ENCODE measurements at places on chromosomes 7 and 10.

- DNase-seq, result no peak
Measured at GRCh38 chr7:47685712-47686376, 103.9 kb upstream of the TNS3 start.

GRCh38 chr10:26386781-26387180 lies 51.4 kb upstream of the APBB1IP start:
- DNase-seq, result no peak

GRCh38 chr7:81688622-81689411 lies 81.0 kb downstream of the HGF start:
- DNase-seq, result no peak

DNA sequence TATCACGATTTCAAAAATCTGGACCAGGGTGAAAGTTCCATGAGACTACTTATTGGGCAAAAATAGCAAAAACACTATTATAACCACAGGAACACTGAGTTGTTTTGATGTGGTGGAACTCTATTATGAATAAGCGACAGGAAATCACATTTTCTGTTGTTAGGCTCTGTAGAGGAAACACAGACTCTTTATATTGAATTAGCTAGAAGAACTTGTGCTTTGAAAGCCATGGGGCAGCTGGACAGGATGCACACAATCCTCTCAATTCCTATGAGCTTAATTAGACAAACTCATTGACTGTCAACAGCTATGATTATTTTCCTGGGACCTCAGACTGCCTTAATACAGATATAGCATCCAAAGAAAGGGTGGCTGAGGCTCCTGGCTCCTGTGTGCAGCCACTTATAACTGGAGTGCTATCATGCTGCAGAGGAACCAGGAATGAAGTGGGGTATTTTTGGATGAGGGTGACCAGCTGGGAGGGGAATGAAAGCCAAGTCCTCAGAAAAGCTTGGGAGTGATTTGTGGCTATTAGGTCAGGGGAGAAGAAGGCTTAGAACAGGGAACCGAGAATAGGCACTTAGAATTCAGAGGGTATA lies 657.3 kb downstream of the TYW1 start:
- DNase-seq, result no peak

GRCh38 chr7:99469381-99470065 lies 3.2 kb upstream of the ZNF789 start:
- no peak for DNase-seq

GRCh38 chr10:92064506-92064905 lies 140.9 kb downstream of the BTAF1 start:
- DNase-seq, result no peak

DNA sequence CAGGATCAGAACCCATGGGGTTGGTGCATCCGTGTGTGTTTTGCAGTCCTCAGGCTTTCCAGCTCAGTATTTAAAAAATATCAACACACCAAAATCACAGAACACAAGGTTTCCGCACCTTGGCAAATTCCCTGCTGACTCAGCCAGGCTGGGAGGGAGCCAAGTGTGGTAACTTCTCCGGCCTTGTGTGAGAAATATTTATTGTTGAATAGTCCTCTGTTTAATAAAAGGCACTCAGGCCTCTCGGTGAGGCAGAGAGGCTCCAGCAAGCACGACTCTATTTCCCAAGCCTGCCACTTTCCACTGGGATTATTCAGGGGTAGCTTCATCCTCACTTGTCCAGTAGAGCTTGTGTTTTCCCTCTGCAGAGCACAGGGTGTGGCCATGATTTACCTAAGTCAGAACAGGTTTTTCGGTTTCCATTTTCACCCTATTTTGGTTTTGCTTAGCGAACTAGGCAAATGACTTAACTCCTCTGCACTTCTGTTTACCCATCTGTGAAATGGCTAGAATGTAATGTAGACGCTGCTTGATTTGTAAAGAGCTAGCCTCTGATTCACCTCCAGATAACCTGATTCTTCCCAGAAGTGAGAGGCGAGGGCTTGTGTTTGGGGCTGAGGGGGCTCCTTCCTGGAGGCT lies 13.0 kb upstream of the CHST15 start:
- DNase-seq, result no peak

DNA sequence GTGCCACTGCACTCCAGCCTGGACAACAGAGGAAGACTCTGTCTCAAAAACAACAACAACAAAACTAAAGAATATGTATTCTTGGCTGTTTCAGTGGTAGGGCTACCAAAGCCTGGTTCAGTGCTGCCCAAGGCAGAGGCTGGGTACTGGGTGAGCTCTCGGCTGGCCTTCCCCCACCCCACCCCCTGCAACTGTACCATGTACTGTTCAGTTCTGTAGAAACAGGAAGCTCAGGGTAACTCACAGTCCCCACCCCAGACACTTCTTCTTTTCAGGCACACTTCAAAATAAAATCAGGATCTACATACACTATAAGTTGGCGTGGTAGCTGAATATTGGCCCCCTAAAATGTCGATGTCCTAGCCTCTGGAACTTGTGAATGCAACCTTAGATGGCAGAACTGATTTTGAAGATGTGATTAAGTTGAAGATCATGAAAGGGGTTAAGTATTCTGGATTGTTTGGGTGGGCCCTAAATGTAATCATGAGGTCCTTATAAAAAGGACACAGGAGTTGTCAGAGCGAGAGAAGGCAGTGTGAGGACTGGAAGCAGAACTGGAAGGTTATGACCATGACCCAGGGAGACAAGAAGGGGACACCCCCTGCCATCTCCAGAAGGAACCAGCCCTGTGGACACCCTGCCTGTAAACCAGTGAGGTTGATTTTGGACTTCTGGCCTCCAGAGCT lies 31.2 kb downstream of the TBXAS1 start:
- no peak for DNase-seq

DNA sequence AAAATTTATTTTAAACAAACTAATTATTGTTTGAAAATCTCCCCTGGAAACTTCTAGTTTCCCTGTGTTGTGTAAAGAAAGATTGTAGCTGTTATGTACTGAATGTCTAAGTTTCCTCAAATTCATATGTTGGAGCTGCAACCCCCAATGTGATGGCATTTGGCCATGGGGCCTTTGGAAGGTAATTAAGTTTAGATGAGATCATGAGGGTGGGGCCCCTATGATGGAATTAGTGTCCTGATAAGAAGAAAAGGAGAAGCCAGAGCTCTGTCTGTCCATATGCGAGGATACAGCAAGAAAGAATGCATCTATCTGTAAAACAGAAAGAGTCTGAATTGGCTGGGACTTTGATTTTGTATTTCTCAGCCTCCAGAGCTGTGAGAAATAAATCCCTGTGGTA lies 179.5 kb downstream of the STK31 start:
- DNase-seq, result no peak

DNA sequence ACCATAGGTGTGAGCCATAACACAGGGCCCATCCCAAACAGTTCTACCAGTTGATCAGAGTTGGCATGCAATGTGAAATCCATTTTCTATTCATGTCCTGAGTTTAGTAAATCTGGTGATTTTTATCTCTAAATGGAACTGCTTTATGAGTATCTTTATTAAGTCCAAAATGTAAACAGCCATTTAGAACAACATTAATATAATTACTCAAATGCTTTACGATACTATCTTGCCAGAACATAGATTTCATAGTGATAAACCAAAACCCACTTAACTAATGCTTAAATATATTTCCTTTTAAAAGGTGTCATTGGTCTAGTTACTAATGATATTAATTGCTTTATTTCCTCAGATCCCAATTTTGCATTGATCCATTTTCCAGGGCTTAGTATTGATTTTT lies 80.7 kb downstream of the PLCE1 start:
- DNase-seq, result no peak

- DNase-seq, result no peak
Measured at GRCh38 chr10:76435157-76435556, 1003.7 kb downstream of the LRMDA start.

DNA sequence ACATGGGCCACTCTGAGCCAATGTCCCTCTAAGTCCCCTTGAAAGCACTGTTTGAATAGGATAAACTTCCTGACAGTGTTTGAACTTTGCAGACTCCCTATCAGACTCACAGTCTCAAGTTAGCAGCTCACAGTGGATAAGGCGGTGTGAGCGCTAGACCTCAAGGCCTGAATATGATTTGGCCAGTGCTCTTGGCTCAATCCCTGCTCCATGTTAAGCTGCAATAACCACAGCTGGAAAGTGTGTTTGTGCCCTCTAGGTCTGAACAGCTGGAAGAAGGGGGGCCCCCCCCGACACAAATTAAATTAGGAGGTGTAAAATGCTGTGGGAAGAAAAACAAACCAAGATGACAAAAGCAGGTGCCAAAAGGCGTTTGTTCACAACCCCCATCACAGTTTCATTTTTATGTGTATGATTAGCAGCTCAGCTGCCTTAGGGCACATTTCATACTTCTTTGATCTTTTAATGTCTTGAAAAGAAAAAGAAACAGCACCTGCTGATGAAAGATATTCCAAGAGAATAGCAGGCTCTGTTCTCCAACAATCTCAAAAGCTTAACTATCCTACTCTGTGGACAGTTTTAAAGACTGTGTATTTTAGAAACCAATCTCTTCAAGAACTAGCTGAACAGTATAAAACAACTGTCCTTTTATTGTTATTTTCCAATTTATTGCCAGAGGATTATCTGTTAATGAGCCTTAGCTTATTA lies 167.6 kb downstream of the SNX13 start:
- no peak for DNase-seq

DNA sequence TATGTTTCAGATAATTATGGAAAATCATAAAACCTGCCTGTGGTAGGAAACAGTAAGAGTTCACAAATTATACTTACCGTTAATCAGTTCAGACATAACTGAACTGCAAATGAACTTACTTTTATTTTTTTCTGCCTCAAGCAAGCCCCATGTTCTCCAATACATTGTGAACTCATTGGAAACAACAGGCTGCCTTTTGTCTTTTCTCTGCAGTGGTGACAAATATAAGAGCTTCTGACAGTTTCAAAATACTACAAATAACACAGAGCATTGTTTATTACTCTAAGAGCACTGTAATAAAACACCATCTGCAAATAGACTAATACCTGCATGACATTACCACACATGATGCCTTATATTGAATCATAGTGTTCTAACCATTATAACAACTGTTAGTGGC lies 94.0 kb upstream of the CDCA7L start:
- no peak for DNase-seq

GRCh38 chr10:97463363-97464132 lies 17.6 kb downstream of the ZDHHC16 start:
- peak; percentile 10 for DNase-seq

- peak; percentile 1 for DNase-seq
Measured at GRCh38 chr7:35035511-35035961, 1.7 kb downstream of the DPY19L1 start.

All from stimulated activated naive CD4-positive, alpha-beta T cell treated with Interleukin-2 at 50 U/mL for 16 hours (primary cell).